Dorsolateral prefrontal cortex (tissue), 122 donors: ENCODE measurements at places on chromosomes 13 and 19.

DNA sequence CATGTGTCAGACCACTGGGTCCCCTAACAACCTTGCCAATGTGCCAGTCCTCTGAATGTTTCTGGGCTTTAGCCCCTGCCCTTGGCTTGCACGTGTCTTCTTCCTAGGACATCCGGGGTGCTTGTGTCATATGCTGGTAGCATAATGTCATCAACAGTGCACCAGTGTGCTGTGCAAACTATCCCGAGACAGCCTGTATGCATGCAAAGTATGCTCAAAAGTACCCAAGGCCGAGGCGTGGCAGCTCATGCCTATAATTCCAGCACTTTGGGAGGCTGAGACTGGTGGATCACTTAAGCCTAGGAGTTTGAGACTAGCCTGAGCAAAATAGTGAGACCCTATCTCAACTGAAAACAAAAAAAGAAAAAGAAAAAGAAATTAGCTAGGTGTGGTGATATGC lies 20.8 kb upstream of the C19orf12 start:
- no peak for DNase-seq

GRCh38 chr19:3968556-3969434 lies 2.1 kb downstream of the DAPK3 start:
- no peak for DNase-seq

DNA sequence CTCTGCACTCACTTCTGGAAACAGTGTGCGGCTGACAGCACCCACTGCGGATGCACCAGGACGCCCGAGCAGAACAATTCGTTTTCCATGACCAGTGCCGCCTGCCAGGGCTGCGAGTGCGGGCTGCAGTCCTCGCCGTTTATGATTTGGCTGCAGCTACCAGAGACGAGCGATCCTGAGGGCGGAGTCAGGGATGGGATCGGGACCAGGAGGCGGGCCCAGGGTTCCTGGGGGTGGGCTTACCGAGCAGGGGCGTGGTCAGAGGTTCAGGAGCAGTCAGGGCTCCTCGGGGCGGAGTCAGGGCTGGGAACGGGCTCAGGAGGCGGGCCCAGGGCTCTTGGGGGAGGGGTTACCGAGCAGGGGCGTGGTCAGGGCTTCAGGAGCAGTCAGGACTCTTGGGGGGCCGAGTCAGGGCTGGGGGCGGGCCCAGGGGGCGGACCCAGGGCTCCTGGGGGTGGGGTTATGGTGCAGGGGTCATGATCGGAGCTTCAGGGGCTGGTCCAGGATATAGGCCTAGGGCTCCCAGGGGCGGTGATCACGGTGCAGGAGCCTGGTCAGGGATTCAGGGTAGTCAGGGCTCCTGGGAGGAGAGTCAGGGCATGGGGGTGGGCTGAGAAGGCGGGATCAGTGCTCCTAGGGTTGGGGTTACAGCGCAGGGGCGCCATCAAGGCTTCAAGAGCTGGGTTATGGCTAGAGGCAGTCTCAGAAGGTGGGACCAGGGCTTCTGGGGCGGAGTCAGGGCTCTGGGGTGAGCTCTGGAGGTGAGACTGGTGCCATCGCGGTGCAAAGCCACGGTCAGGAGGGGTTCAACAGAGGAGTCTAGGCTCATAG lies 1.7 kb downstream of the KLK4 start:
- DNase-seq = no peak

DNA sequence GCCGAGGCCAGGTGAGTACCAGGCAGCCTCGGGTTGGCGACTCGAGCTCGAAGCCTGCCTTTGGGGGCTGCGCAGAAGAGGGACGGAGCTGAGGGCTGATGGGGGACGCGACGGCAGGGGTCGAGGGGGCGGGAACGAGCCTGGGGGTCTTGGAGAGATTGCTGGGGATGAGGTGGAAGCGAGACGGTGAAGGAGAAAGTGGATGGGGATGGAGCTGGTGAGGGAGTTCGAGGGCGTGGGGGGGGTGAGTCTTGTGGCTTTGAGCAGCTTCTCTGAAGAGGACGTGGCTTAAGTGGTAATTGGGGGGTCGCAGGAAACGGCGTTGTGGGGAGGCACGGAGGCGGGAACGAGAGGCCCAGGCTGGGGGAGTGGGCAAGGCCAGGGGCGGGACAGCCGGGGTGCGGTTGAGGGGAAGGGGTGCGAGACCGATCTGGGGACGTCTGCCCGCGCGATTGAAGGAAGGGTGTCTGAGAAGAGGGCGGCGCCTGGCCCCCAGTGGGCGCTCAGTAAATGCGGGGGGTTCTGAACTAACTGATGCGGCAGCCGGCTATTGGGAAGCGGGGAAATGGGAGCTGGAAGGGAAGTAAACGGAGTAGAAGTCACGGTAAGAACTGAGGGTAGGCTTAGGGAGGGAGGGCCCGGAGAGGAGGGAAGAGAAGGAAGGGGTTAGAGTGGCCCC lies 426 bp downstream of the MYO9B start:
- DNase-seq = no peak

DNA sequence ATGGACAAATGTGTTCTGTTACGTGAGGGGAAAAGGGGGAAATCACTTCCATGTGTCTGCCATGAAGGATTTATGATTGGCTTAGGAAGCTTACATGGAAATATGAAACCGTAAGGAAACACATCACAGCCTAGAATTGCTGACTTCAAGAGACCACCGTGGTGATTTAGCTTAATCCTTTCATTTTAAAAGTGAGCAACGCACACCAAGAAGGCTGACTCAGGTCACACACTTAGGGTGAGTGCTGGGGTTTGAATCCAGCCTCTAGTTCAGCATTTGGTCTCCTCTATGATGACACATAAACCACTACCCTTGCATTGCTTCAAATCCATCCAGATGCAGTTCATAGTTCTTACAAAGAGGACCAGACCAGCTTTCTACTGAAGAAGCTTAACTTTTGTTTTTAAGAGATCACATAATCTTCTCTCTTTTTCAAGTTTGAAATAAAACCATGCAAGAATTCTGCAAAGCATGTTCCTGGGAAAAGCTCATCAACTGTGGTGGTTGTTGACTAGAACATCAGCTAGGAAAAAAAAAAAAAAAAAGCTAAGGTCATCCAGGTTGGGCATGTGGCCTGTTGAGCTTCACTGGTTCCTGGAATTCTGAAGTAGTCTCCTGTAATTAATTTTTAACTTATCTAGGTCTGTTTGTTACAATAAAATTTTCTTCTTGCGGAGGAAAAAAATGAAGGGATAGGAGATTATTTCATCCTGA lies 60.2 kb upstream of the KL start:
- DNase-seq = no peak
